ENCODE measurements at places on chromosomes 11 and 22.

DNA sequence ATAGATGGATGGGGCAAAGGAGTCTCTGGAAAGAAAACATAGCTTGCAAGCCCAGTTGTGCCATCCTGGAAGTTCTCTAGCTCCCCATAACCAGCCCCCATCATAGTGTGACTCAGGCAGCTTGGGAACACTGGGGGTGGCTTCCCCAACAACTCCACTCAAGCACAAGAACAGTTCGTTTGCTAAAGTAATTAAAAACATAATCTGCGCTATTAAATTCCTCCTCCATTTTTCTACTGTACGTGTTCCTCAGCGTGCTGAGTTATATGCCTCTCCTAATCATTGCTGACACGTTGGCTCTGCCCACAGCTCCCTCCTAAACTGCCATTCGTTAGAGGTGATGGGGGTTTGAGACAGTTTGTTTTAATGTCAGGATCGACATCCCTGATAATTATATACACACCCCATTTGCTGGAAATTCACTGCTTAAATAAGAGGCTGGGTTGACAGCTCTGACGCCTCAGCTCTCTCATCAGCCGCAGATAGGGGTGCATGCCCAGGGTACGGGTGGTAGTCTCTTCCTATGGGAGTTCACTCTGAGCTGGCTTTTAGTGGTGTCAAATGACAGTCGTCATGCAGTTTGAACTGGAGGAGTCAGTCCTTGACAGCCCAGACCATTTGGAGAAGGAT is 59.5 kb upstream of the SEZ6L start:
- no peak for DNase-seq

DNA sequence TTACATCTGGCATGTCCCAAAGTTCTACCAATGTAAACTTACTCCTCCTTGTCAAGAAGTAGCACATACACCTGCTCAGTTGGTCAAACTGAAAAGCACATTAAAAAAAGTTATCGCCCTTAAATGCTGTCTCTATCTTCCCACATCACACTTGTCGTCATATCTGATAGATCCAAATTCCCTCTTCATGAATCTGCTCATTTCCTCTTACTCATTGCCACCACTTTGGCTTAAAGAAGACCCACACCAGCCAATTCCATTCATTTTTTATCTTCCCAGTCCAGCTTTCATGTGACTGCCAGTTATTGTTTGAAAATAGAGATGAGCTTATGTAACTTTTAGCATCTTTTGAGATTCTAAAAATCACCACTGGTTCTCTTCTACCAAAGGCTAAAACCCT is 305.9 kb upstream of the MTNR1B start:
- no peak for DNase-seq

GRCh38 chr22:28019360-28019759 is 100.3 kb upstream of the PITPNB start:
- DNase-seq, result peak; percentile 51

GRCh38 chr11:2306452-2306823 is 4.6 kb downstream of the TSPAN32 start:
- peak; percentile 81 for DNase-seq

DNA sequence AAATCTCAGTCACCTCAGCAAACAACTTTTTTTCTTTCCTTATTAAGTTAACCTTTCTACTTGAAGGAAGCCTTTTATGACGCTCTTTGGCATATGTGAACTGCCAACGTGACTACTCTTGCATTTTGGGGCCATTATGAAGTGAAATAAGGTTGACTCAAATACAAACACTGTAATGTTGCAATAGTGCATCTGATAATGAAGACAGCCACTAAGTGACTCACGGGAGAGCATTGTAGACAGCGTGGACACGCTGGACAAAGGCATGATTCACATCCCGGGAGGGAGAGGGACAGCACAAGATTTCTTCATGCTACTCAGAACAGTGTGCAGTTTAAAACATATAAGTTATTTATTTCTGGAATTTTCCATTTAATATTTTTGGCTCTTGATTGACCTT is 560.8 kb downstream of the ETS1 start:
- no peak for DNase-seq

GRCh38 chr22:29211466-29211865 is 5.8 kb downstream of the EMID1 start:
- DNase-seq, result no peak

- no peak for DNase-seq
These were observed 476.3 kb upstream of the CADM1 start for GRCh38 chr11:115980337-115981103.

DNA sequence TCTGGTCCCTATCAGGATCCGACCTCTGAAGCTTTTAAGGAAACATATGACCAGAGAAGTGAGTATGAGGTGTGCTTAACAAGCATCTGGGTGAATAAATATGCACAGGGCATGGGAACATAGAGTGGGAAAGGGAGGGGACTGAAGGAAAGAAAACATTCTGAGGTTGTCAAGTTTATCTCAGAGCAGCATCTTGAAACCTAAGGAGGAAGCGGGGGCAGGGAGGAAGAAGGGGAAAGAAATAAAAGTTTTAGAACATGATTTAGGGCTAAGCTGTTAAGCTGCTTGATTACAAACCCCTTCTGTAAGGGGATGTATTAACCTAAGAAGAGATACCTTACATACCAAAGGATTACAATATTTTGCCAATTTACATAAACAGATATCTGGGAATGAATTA is 24.0 kb upstream of the SC5D start:
- no peak for DNase-seq

- DNase-seq, result no peak
These were observed 67.6 kb downstream of the KIF18A start for GRCh38 chr11:28040384-28040783.

GRCh38 chr11:34904421-34904955 is 11.7 kb downstream of the APIP start:
- DNase-seq, result no peak

- no peak for DNase-seq
These were observed 482.8 kb downstream of the TBC1D22A start for GRCh38 chr22:47245286-47245685.

- DNase-seq, result peak; percentile 27
These were observed 31.8 kb downstream of the TPBGL start for GRCh38 chr11:75272391-75272790.

DNA sequence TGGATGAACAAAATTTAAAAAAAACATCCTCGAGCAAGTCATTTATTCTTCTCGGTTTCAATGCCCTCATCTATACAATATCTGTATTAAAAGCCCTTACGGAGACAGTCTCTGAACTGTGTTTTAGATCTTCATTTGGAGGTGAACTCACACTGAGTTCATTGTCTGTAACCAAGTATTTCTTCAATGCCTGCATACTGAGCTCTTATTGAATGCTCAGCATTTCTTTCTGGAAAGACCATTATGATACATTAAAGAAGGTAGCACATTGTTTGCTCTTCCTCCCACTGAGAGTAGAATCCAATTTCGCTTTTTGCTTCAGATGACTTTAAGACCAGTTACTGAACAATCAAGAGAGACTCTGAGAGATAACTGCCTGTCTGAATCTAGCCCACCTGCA is 1.7 kb upstream of the ANO3 start:
- DNase-seq, result no peak

- no peak for DNase-seq
These were observed 1108.7 kb downstream of the BRD1 start for GRCh38 chr22:48718818-48719500.

GRCh38 chr11:92843455-92843854 is 126.0 kb upstream of the MTNR1B start:
- DNase-seq, result no peak

- DNase-seq, result no peak
These were observed 381.4 kb upstream of the MPPED2 start for GRCh38 chr11:30967579-30967978.

DNA sequence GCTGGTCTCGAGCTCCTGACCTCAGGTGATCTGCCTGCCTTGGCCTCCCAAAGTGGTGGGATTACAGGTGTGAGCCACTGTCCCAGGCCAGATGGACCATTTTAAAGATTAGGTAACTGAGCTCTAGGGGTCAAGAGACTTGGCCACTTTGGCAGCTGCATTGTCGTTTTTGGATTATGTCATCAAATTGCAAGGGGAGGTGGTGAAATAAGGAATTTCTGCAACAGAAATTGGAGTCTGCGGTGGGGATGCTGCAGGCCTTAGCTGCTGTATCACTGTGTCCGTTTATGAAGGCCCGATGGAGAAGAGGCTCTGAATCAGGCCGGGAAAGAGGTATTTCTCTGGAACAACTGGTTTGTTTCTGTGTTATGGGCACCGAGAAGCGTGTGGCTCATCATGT is 34.6 kb downstream of the PTPRJ start:
- DNase-seq, result no peak

- DNase-seq, result peak; percentile 48
These were observed 86.6 kb downstream of the SHANK2 start for GRCh38 chr11:71165771-71166170.

DNA sequence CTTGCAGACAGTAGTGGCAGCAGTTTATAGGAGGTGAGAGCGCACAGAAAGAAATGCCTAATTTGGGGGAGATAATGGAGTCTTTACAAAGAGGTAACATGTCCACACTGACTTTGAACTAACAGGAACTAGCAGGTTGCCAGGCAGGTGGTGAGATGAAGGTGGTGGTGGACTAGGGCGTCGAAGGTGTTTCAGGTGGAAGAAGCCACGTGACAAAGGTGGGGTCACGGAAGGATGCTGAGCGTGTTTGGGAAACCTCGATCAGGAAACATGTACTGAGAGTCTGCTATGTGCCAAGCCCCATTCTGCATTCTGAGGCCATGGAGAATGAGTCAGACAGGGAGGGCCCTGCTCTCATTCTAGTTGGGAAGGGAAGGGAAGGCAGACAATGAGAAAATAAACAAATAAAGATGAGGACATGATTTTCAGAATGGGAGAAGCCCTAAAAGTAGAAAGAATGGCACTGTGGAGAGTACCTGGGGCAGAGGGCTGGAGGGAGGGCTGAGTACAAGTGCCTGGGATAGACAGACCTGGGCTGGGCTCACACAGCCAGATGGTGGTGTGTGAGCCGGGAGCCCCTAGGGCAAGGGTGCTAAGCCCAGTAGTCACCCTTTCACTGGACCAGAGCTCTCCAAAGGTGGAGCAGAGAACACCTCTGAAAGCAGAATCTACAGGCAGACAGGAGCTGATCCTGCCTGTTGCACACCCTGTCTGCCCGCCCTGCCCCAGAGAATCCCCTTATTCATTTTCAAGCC is 16.2 kb upstream of the NNMT start:
- DNase-seq, result no peak

DNA sequence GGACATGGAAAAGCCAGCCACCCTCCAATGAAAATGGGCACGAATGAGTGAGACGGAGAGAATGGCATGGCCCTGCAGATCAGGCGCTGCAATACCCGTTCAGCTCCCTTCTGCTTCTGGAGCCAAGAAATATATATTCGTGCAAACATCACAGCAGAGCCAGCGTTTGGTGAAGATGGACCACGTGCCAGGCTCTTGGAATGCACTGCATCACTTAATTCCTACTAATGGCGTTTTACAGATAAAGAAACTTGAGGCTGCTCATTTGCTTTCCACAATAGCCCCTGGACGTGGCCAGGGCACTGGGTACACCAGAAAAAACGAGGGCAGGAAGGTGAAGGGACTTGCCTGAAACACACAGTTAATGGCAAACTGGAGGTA is 1.6 kb upstream of the FXYD2 start:
- DNase-seq, result peak; percentile 48

DNA sequence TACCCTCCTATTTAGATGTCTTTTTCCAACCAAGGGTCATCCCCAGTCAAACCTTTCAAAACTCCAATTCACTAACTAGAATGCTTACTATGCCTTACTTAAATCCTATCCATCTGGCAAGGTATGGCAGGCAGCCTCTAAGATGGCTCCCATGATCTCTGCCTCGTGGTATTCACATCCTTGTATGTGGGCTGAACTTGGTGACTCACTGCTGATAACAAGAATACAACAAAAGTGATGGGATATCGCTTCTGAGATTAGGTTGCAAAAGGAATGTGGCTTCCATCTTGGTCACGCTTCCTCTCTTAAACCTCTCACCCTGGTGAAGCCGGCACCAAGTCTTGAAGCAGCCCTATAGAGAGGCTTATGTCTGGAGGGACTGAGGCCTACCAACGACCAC is 29.6 kb upstream of the UPB1 start:
- no peak for DNase-seq

DNA sequence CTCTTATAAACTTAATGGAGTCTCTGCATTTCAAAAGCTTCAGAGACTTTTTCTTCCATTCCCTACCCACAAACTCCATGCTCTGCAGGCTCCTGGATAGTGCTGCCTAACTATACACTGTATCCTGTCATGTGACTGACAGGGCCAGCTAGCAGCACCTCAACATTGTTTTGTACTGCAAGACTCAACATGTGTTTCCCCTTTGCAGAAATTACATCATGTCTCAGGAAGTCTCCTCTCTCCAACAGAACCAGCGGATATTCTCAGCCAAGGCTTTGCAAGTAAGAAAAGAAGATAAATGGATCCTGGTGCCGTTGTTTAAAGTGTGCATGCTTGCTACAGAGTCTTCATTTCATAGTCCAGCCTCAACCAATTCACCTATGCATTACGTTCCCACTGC is 164.0 kb upstream of the UBASH3B start:
- no peak for DNase-seq

DNA sequence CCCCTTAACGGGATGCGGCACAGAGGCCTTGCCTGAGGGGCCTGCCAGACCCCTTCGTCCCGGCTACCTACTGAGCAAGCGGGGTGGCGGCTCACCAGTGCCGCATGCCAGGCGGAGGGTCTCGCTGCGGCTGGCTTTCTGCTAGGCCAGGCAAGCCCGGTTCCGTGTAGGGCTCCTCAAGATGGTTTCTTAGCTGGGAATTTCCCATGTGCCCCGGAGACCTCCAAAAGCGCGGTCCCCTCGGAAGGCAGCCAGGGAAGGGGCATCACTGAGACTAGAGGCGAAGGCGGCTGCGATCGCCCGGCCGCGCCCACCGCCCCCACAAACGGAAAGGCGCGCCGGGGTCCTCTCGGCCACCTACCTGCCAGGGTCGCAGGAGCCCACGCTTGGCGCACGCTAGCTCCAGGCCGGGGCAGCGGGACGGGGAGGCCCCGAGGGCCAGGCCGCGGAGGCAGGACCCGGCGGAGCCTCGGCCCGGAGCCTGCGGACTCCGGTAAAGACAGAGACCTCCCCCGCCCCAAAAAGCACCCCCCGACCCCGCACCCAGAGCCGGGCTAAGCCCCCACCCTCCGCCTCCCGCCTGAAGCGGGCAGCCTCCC is 23.8 kb downstream of the MICAL3 start:
- DNase-seq, result no peak

DNA sequence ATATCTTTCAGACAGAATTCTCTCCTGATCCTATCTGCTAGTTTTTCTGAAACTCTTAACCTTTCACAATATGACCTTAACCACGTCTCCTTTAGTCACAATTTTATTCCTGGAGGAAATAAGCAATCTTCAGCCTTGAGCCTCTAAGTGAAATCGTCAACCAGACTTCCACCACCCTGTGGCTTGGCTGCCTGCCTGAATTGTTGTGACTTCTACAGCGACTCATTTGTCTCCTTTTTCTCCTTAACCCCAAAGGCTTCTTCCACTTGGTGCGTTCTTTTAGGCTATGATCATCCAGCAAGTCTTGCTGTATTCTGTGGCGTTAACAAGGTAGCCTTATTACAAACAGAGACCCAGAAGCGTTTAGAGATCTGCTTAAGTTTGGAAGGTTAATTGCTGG is 535.1 kb upstream of the ARHGAP42 start:
- DNase-seq, result no peak

Data from suprapubic skin (tissue), 4 donors.